Stimulated activated CD4-positive, alpha-beta T cell treated with anti-CD3 and anti-CD28 coated beads, TNF-alpha, amount 100 ng/mL, for 24 hours (primary cell): ENCODE measurements at places on chromosomes 5 and 9.

DNA sequence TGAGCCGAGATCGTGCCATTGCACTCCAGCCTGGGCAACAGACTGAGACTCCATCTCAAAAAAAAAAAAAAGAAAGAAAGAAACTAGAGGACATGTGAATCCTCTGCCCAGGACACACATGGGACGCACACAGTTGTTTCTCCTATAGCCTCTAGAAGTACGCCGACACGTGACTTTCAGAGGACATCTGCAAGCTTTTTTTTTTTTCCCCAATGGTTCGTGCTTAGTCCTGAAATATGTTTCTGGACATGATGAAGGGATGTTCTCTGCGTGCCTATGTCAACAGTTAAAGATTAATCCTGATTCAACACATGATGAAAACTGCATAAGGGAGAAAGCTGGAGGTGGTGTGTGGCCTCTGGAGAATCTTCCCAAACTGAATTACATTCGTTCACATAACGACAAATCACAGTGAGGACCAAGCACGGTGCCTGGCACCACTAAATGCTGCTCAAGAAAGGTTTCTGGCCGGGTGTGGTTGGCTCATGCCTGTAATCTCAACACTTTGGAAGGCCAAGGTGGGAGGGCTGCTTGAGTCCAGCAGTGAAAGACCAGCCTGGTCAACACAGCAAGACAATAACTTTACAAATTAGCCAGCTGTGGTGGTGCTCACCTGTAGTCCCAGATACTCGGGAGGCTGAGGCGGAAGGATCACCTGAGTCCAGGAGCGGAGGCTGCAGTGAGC is 9.8 kb downstream of the COL23A1 start:
- no peak for DNase-seq

GRCh38 chr9:129650680-129651235 is 8.8 kb upstream of the ASB6 start:
- no peak for DNase-seq

GRCh38 chr5:135026645-135027265 is 7.3 kb downstream of the PITX1 start:
- no peak for DNase-seq

GRCh38 chr5:90265545-90265857 is 144.1 kb downstream of the CETN3 start:
- DNase-seq = no peak

GRCh38 chr9:33817327-33818166 is 587 bp downstream of the UBE2R2 start:
- peak; percentile 48 for DNase-seq

- DNase-seq = no peak
Observed at GRCh38 chr5:175842951-175843793, 28.2 kb upstream of the CPLX2 start.

DNA sequence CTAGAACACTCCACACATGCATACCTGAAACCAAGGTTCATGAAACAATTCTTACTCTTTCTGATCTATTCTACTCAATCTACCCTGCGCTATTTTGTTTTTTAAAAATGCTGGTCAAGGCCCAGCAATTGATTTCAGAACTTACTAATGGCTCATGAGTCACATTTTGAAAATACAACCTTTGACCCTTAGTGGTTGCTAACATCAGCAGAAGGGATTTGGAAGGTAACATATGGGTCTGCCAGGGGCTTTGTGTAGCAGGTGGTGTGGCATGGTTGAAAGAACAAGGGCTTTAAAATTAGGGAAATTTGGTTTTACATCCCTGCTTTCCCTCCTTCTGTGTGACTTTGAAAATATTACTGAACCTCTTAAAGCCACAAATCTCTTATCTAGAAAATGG is 101.4 kb downstream of the ATG10 start:
- DNase-seq = no peak

DNA sequence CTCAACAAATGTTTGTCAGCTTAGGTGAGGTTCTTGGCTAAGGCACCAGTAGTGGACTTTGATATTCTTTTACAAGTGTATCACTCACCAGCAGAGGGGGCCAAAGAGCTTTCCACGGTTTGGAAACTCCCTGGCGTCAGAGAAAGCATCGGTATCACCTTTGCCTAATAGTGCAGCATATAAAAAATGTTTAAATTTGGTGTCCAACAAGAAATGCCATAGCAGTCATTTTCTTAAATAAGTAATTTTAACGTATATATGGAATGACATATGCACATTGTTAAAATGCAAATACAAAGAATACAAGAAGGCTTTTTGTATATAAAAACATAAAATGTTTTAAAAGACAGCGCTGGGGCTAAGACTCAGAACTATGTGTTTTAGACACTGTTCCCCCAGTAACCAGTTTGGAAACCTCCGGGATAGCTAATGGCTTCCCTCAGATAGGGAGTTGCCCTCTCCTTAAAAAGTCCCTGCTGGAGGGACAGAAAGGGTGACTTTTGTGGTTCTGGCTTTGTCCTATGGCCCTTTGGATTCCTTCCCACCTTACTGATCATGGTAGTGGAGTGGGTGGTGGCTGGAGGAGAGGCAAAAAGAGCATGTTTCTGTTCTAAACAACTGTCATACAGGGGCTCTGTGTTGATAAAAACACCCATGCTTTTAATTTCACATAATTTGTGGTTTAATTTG is 124.6 kb downstream of the GPBP1 start:
- DNase-seq = peak; percentile 73

DNA sequence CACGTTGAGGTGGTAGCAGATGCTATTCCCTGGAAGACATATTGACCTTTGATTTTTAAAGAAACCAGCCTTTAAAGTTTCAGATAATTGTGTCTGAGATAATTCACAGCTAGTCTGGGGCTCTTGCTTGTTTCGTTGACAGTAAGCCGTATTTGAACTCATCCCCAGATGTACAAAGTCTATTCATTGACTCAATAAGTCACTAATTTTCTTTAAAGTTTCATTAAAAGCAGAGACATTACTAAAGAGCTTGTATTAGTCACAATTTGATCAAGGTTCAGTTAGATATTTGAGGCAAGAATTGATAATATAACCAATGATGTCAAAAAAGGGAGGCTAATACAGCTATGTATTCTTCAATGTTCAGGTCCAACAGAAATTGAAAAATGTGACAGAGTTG is 158.0 kb downstream of the PCSK1 start:
- no peak for DNase-seq

DNA sequence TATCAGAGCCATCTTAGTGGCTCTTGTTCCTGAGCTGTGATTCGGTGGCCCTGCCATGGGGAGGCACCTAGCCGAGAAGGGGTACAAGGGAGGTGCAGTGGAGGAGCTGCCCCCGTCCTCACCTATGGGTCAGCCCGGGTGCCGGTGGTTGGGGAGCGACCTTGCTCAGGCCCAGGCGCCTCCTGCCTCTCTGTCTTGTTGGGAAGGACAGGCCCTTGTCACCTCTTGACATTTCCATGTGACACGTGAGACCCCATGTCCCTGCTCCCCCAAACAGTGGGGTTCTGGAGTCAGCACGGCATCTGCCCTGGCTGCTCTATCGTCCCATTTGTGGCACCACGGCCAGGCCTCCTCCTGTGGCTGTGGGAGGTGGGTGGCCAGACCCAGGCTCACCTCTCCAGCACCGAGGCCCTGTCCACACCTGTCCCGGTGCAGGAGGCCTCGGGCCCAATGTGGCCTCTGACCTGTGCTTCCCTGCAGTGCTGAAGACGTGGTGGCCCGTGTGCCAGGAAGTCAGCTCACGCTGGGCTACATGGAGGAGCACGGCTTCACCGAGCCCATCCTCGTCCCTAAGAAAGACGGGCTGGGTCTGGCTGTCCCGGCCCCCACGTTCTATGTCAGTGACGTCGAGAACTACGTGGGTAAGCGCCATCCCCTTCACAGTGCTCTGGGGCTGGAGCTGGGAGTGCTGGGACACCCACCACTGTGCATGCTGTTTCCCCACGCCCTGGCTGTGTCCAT is 68.9 kb downstream of the PHF2 start:
- no peak for DNase-seq

DNA sequence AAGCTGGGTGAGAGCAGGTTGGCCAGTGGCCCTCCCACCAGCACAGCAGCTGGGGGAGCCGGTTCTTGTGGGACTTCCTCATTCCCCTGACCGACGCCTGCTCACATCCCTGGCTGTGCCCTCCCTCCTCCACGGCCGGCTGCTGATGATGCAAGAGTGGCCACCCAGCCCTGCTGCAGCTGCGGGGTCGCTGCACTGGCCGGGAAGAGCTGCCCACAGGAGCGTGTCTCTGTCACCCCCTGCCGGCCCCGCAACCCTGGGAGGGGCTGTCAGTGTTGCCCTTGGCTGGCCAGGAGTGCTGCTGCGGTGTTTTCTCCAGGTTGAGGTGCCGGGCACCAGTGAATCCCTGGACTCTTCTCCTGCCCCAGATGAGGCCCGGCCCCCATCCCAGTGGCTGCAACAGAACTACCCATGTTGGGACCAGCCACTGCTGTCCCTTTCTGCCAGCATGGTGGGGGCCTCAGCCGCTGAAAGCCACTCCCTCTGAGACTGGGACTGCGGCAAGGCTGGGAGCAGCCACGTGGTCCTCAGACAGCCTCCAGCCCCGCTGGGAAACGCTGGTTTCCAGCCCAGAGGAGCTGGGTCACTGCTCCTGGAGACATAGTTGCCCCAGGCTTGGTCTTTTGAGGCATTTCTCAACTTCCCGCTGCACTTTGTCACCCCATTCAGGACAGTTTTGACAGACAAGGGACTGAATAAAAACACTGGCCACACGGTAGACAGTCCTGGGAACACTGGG is 739 bp downstream of the CARD9 start:
- DNase-seq = no peak

DNA sequence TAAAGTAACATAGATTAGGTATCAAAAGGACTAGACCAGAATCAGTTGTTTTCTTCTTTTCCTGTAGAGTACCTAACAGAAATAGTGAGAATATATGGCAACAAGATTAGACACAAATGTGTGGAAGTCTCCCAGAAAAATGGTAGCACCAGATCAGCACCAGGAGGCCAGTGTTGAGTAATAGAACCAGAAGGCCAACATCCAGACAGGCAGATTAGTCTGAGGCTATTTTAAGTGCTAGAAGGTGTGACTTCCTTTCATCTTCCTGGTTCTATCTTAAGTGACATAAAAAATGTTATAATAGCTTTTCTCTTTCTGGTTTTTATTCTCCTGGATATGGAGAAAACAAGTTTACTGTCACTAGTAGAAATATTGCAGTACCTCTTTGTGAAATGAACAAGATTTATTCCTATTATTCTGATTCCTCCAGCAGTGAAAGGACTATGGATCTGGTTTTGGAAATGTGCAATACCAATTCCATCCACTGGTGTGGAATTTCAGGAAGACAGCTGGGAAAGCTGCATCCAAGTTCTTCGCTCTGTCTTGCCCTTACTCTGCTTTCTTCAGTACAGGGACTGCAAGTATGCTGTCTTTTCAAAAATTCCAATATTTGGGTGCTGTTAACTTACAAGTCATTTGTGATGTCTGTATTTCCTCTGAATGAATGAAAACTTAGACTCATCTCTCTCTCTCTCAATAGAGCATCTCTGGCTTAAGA is 39.1 kb downstream of the SHLD3 start:
- DNase-seq = no peak

GRCh38 chr5:152634586-152634985 is 229.5 kb upstream of the NMUR2 start:
- DNase-seq = no peak

DNA sequence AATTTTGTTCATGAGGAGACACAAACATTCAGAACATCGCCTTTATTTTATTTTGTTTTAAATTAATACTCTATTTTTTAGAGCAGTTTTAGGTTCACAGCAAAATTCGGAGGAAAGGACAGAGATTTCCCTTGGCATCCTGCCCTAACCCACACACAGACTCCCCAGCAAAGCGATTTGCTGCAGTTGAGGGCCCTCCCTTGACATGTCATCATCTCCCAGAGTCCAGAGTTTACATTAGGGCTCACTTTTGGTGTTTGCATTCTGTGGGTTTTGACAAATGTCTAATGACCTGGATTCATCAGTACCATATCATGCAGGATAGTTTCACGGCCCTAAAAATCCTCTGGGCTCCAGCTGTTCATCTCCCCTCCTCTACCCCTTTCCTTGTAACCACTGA is 33.6 kb upstream of the COL5A1 start:
- DNase-seq = no peak

DNA sequence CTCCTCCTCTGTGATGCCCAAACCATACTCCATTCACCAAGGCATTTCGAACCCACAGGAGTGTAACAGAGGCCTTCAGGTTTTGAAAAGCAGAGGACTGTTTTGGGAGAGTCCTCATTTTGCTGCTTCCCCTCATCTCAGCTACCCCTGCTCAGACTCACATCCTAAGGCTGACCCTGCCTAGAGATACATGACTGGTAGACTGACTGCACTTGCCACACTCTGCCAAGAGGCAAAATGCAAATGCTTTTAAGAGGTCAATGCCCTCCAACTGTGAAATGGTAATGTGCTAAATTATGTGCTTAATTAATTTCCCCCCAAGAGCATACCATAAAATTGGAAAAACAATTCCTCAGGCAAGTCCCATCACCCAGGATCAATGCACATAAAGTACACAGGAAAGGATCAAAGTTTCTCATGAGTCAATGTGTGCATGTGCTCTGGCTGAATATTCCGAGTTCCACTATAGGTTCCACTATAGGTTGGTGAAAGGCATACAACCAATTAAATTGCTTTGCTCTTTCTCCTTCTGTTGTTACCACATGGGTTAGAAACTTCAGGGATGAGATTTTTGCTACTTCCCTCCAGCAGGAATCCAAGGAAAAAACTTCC is 87.0 kb downstream of the RGS7BP start:
- DNase-seq = no peak

GRCh38 chr9:129834489-129835127 is 467 bp downstream of the C9orf78 start:
- DNase-seq = peak; percentile 32

- DNase-seq = no peak
Observed at GRCh38 chr5:95712347-95712958, 18.7 kb upstream of the RHOBTB3 start.

DNA sequence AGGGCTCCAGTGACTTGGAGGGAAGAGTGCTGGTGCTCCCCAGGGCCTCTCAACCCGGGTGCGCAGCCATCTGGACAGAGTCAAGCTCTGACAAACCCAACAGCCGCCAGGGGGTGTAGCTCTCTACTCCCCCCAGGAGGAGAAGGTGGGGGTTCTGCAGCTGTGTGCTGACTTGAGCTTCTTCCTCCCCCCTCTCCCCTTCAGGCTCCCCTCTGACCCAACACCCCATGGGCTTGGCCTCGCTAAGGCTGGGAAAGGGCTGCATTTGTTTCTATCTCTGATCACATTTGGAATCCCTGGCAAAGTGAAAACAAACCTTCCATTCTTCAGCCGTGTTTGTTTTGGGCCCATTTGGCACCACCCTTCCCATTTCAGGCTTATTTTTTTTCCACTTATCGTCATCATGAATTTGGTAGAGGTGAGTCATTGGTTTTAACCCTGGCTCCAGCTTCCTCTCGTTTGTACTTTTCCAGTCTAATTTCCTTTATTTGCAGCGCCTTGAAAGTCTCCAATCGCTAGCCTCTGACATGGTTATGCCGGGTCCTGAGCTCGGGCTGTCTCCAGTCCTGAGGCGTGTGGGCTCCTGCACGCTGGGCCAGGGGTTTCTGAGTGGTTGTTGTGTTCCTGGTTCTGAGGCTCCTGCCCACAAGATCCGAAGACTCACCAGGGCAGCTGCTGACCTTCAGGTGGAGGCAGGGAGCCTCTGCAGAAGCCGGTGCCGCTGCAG is 36.1 kb downstream of the DAP start:
- DNase-seq = no peak

GRCh38 chr5:83101514-83101913 is 24.2 kb downstream of the XRCC4 start:
- no peak for DNase-seq

- DNase-seq = no peak
Observed at GRCh38 chr9:81522716-81523551, 166.4 kb downstream of the TLE1 start.

GRCh38 chr5:95725937-95726810 is 5.0 kb upstream of the RHOBTB3 start:
- DNase-seq = no peak
